Iris pigment epithelial cell (primary cell): ENCODE measurements at places on chromosomes 4 and X.

DNA sequence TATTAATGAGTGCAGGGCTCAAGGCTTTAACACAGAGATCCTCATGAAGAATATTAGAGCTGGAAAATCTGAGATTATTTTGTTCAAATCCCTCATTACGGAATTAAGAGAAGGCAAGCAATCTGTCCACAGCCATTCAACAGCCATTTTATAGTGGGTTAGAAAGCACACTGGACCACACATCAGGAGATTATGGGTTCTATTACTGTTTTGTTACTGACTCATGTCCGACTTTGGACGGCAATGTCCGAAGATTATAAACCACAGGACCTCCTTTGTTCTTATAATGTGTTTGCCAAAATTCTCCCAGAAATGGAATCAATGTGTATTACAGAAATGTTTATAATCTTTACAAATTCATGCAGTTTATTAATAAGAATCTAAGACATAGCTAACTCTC is 8.1 kb downstream of the LAMTOR3 start:
- peak; percentile 60 for DNase-seq

DNA sequence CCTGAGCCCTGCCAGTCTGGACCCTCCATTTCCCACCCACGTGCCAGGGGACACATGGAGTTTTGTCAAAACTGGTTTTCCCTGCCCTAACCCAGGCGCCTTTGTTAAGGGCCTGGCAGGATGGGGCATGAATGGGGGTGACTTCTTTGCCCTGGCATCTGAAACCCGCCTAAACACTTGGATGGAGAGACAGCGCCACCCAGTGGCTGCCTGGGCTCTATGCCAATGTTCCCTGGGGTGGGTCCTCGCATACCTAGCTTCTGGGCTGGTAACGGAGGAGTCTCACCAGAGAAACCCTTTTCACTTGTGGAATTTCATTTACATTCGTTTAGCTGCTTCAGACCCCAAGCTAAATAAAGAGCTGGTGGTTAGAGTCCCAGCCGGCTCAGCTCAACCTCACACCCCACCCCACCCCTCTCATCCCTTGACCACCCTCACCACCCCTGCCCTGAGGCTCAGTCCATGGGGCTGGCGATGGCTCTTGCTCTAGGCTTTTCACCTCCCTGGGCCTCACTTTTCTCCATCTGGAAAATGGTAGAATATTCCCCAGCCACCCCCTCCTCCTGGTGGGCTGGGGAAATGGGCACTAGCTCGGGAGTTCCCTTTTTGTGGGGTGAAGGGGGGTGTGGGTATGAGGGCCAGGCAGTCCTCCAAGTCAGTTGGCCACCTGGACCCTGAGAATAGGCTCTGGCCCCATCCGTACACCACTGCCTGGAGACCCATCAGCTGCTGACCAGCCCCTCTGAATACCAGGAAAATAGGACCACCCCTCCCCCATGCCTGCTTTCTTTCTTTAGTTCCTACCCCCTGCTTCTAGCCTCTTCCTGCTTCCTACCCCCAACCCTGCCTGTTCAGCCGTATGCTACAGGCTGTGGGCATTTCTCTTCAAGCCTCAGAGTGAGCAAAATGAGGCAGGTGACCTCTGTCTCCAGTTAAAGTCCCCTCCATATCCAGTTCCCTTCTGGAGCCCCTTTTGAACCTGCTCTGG is 57.1 kb upstream of the PJA1 start:
- peak; percentile 44 for DNase-seq

- DNase-seq, result no peak
These were observed 408.6 kb downstream of the FAM47B start for GRCh38 chrX:35351212-35351611.

GRCh38 chr4:8913858-8914460 is 42.3 kb upstream of the HMX1 start:
- no peak for DNase-seq

- no peak for DNase-seq
These were observed 185.3 kb downstream of the CRLF2 start for GRCh38 chrX:1027133-1027532.

DNA sequence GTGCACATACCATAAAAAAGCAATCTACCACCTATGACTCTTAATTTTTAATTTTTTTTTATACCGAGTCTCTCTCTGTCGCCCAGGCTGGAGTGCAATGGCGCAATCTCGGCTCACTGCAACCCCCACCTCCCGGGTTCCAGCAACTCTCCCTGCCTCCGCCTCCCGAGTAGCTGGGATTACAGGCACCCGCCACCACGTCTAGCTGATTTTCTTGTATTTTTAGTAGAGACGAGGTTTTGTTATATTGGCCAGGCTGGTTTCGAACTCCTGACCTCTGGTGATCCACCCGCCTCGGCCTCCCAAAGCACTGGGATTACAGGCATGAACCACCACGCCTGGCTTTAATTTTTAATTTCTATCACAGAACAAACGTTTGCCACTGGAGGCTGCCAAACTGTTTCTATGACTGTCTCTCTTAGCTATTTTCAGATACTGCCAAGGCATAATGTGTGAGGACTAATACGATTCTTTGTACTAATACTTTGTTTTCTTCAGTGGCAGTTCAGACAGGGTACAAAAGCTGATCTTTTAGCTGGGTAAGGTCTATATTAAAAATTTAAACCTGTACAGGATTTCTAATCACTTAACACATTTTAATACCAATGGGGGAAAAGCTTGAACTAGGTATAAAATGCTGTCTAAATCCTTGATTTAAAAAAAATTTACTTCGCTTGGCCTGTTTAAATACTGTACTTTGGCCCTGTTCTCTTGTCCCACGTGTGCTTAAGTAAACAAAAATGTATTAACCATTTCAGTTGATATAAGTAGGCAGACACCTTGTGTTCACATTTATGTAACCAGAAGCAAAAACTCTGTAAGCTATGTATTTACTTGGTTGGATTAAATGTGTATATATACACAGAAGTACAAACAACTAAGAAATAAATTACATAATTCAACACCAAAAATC is 2.3 kb downstream of the PGRMC2 start:
- peak; percentile 59 for DNase-seq

DNA sequence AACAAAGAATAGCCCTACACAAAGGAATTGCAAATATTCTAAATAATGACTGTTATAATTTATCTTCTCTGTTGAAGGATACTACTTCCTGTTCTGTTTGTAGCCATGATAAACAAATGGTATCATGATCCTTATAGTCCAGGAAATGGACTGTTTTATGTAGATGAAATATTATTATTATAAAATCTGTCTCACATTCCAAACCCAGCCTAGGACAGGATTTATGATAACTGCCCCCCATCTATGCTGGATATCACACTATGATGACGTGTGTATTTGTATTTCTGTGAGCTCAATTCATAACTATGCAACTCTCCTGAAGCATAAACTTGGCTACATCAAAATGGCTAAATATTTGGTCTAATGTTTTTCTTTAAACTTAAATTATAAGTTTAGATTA is 21.3 kb downstream of the DMD start:
- peak; percentile 68 for DNase-seq
